ENCODE measurements at places on chromosomes 6 and 20.
A peak's percentile ranks its signal among the peaks of the same experiment; 100 is the strongest.

GRCh38 chr20:59692139-59692538 is 87.8 kb downstream of the PHACTR3 start:
- DNase-seq: no peak

DNA sequence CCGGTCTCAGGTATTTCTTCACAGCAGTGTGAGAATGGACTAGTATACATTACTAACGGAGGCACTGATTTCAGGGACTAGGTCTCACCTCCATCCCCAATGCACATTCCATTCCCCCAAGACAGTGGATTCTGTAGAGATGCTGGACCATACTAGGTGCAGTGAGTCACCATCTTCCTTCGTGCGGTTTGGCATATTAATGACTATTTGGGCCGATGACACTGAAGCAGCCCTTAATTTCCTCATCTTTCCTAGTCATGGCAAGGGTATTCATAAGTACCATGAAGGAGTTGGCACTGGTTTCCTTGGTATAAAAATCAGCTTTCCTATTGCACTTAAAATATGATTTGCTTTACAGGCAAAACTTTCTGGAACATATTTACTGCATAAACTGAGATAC is 121.4 kb upstream of the TRAF3IP2 start:
- peak; percentile 48 for DNase-seq

- no peak for DNase-seq
Observed at GRCh38 chr6:90274451-90275030, 22.1 kb downstream of the BACH2 start.

DNA sequence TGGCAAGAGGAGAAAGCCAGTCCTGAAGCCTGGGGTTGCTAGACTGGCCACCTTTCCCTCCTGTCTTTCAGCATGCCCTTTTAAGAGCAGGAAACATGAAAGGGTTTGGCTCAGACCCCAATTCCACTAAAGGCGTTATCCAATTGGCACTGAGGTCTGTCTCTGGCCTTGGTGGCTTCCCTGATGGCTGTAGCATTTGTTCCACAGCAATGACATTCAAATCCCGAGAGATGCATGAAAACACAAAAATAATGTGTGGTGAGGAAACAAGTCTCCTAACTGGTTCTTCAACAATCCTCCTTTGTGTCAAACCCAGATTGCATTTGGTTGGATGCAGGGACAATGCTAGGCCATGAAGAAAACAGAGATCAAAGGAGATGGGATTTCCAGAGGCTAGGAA is 56.5 kb upstream of the ADTRP start:
- no peak for DNase-seq

DNA sequence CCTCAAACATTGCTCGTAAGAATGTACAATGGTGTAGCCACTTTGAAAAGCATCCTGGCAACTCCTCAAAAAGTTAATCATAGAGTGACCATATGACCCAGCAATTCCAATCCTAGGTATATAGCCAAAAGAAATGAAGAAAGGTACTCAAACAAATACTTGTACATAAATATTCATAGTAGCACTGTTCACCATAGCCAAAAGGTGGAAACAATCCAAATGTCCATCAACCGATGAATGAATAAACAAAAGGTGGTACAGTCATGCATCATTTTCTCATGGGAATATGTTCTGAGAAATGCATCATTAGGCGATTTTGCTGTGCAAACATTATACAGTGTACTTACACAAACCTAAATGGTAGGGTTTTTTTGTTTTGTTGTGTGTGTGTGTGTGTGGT is 74.4 kb upstream of the TBC1D7 start:
- no peak for DNase-seq

DNA sequence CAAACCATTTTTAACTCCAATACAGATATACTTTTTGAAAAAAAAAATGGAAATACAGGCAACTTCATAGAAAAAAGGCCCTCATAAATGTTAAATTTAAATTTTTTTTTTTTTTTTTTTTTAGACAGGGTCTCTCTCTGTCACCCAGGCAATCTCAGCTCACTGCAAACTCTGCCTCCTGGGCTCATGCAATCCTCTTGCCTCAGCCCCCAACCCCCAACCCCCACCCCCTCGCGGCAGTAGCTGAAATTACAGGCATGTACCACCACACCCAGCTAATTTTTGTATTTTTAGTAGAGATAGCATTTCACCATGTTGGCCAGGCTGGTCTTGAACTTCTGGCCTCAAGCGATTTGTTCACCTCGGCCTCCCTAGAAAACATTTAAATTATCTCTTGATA is 12.8 kb upstream of the ULBP3 start:
- DNase-seq: no peak

GRCh38 chr20:12177657-12178293 is 260.1 kb downstream of the BTBD3 start:
- DNase-seq: no peak
